Fibroblast of upper back skin (primary cell): ENCODE measurements at places on chromosomes 1 and 21.

DNA sequence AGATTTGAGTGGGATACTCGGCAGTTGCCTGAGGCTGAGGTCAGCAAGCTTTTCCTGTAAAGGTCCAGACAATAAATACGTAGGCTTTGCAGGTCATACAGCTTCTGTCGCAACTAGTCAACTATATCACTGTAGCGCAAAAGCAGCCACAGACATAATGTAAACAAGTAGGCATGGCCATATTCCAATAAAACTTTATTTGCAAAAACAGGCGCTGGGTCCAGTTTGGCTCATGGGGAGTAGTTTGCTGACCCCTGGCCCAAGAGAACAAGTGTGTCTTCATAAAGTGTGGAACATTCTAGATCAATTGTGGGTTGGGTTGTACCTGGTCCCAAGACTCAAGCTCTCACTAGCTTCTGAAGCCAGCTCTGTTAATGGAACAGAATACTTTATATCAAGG is 78.8 kb downstream of the MIS18A start:
- DNase-seq = no peak

- peak; percentile 30 for DNase-seq
These were observed 42.4 kb upstream of the C1orf198 start for GRCh38 chr1:230910755-230911117.

- DNase-seq = no peak
These were observed 497 bp downstream of the FBXO44 start for GRCh38 chr1:11654939-11655808.

DNA sequence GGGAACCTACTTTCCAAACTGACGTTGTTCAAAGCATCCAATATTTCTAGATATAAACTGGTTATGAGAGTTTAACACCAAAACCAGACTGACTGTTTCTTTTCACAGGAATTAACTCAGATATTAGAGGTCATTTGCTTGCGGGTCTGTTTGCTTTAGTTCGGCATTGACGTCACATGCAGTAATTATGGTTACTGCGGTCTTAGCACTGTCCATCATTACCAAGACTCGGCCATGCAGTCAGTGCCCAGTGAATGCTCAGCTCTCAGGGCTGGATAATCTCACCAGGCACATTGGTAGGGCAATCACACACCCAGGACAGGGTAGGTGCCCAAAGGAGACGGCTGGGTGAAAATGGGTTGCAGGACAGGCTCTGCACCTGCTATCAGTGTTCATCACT is 9.9 kb upstream of the F3 start:
- DNase-seq = no peak

DNA sequence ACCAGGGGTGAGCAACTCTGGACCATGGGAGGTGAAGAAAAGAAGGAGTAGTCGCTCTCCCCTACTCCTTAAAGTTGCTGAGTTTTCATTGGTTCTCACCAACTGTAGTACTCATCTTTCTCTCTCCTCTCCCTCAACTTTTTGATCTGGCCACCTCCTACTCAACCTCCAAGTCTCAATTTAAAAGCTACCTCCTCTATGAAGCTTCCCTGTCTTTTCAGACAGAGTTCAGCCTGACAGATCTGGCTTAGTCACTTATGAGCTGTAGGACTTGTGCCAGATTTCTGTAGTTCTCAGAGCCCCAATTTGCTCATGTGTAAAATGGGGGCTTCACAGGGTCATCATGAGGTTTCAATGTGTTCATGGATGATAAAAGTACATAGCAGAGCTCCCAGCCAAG is 34.5 kb upstream of the HTR1D start:
- no peak for DNase-seq

DNA sequence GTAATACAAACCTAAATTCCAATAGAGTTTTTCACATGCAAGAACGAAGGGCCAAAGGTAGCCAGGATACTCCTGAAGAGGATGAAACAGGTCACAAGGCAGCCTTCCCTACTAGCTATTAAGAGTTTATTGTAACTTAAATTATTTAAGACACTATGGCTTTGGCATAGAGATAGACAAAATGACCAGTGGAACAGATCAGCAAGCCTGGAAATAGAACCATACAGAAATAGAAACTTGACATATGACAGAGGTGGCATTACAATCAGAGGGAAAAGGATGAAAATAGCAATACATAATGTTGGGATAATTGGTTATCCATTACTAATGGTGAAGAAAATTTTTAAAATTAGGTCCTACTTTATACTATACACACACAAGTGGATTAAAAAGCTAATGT is 16.5 kb downstream of the GFI1 start:
- no peak for DNase-seq

- DNase-seq = no peak
These were observed 76.9 kb downstream of the MRPL37 start for GRCh38 chr1:54276617-54277450.

DNA sequence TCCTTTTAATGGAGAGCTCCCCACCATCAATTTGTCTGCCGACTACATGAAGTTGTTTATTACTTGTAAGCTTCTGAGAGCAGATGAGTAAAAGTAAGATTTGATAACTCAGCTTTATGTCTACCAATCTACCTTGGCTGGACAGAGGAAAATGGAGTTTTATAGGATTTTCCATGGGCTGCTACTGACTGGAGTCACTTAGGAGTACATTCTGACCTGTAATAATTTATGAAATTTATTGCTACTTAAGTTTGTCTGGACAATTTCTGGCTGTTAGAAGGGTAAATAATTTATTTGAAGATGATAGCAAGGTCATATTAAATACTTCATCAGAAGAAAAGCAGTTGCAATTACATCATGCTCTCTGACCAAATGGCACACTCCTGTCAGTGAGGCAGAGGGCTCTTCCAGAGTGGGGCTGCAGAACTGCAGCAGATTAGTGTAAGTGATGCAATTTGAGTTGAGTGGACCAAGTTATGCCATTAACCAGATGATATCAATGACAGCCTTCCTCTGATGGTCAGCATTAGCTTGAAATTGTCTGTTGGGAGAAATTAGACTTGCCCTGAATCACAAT is 736.7 kb upstream of the PTBP2 start:
- DNase-seq = no peak

GRCh38 chr1:204103431-204103741 is 30.5 kb downstream of the SOX13 start:
- DNase-seq = peak; percentile 27
